Stimulated activated CD8-positive, alpha-beta memory T cell treated with anti-CD3 and anti-CD28 coated beads, Interleukin-4, amount 100 ng/mL, for 24 hours (primary cell): ENCODE measurements at places on chromosomes 11 and 22.

GRCh38 chr22:32823024-32823730, 21.7 kb downstream of the TIMP3 start:
- DNase-seq: no peak

DNA sequence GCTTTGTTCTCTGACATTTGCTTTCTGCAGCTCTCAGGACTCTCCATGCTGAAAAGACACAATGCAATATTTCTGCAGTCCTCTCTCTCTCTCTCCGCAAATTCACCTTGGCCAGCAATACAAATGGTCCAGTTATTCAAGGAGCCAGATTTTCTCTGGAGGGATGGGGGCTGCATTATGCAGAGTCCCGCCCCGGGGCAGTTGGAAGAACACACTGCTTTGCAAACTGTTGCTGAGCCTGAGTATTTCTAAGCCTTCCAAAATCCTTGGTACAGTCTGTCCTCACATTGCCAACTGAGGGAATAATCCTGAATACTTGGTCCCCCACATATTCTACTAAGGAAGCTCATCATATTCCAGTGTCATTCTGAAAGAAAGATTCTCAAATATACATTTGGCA, 94.3 kb upstream of the ZC3H12C start:
- DNase-seq: no peak

DNA sequence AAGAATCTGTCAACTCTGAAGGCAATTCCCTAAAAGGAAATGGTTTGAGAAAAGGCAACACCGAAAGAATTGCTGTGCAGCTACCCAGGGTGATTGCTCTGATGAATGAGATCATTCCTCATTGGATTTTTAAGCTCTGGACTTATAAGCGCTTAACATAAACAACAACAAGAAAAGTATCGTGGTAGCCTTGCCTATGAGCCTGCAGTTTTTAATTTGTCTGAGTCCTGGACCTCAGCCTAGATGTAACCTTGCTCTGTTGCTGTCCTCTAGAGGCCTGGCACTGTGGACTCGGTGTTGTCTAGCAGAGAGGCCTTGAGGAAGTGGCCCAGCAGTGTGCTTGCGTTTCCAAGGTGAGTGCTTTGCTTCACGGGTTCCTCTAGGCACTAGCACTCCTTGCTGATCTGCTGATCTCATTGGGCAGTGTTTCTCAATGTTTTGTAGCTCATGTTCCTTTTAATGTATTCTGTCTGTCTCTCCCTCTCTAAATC, 20.4 kb downstream of the CCDC81 start:
- no peak for DNase-seq

DNA sequence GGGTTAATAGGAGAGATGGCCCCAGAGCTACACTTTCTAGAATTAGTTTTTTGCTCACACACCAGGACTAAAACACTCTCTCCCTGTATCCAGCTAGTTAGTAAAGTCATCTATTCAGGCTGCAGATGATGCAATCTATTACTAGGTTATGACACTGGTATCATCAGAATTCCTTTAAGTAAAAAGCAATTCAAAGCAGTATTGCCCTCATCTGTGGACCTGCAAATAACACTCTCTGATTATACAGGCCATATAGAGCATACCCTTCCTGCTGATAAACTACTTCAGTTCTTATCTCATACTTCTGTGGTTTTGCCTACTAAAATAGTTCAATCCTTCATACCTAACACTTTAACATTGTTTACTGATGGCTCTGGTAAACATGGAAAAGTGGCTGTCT, 13.5 kb upstream of the MTMR2 start:
- DNase-seq: no peak

GRCh38 chr11:124514131-124514530, 29.3 kb downstream of the OR8B12 start:
- no peak for DNase-seq

GRCh38 chr11:97938789-97939188, 1082.0 kb upstream of the CNTN5 start:
- no peak for DNase-seq

GRCh38 chr11:76073724-76074123, 132.6 kb downstream of the WNT11 start:
- no peak for DNase-seq

GRCh38 chr11:66112601-66113499, 42.8 kb downstream of the PACS1 start:
- DNase-seq: no peak

DNA sequence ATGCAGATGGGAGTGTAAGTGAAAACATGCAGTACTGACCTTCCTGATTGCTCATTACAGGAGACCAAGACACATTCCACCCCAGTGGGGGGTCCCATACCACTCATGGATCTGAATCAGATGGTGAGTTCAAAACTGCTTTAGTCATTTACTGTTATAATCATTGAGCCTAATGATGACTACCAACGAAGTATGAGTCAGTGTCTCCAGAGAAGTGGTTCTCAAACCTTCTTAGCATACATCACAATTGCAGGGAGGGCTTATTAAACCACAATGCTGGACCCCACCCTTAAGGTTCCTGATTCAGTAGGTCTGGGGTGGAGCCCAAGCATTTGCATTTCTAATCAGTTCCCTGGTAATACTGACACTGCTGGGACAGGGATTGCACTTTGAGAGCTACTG, 75.8 kb downstream of the CD44 start:
- DNase-seq: peak; percentile 21

GRCh38 chr11:7457211-7457610, 28.1 kb upstream of the OLFML1 start:
- DNase-seq: no peak

GRCh38 chr11:37984991-37985390, 1387.0 kb upstream of the RAG2 start:
- DNase-seq: no peak

GRCh38 chr22:46129390-46130041, 20.8 kb upstream of the PPARA start:
- DNase-seq: no peak

DNA sequence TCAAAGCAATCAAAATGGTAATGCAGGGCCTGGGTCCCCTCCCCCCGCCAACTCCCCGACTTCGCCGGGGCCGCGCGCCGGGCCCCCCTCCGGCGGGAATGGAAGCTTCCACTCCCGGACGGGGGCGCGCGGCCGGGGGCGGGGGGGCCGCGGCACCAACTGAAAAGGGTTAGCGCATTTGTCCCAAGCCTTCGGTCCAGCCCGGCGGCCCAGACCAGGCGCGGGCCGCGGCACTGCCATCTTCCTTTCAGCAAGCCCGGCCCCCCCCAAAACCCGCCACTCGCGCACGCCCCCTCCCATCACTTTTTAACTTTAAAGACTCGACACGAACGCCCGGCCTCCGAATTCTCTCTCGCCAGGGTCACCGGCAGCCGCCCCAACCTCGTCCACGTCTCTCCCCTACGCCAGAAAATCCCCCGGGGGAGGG, 2.8 kb downstream of the PHF21B start:
- DNase-seq: no peak

- DNase-seq: no peak
These were observed 18.1 kb downstream of the TBC1D10A start for GRCh38 chr22:30308518-30309230.

GRCh38 chr22:30310881-30311771, 15.6 kb downstream of the TBC1D10A start:
- DNase-seq: no peak

DNA sequence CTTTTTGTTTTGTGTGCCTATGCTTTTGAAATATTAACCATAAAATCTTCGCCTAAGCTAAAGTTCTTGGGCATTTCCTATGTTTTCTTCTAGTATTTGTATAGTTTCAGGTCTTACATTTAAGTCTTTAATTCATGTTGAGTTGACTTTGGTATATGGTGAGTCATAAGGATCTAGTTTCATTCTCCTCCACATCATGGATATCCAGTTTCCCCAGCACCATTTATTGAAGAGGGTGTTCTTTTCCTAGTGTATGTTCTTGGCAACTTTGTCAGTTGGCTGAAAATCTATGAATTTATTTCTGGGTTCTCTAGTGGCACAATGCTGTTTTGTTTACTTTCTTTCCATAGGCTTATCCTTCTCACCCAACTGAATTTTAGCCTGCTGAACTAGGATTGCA, 49.0 kb downstream of the CTSC start:
- DNase-seq: no peak
